ENCODE measurements at places on chromosomes 5 and 9. TPM values are rescaled to one million over a fixed set of nuclear protein-coding genes. Genes with fewer than 3 reads are reported as not detected.

- DNase-seq, result no peak
Measured at GRCh38 chr9:96751815-96752214, 26.1 kb downstream of the ZNF510 start.

Gene PCDHGB1
- total RNA-seq, result 2.7 TPM

DNA sequence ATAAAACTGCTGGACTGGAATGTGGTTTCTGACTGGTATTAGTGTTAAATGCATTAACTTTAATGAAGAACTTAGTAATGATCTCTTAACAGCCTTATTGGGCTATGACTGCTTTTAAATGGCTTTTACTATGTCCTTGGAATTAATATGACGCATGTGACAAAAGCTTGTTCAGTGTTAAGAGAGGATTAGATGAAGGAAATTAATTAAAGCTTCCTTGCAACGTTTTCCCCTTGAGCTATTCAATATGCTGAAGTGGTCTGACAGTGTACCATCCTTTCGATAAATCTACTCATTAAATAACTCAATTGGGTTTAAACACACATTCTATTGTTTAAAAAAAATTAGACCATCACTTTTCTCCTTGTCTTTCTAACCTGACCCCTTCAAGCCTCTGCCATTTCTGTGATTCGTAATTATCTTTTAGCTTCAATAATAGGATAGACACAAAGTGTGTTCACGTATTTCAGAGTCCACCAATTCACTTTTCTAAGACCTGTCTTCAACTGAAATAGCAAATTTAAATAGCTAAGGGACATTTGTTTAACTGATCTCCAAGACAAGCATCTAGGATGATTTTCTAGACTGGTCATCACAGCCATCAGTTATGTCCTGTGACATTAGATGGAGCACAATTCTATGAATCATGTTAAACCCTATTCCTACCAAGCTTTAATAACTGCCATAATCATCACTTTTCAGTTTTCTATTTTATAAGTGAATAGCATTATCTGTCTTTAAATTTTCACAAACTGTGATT, 1258.0 kb upstream of the CDH9 start:
- no peak for DNase-seq

- no peak for DNase-seq
Measured at GRCh38 chr5:108521011-108521700, 139.3 kb upstream of the FBXL17 start.

DNA sequence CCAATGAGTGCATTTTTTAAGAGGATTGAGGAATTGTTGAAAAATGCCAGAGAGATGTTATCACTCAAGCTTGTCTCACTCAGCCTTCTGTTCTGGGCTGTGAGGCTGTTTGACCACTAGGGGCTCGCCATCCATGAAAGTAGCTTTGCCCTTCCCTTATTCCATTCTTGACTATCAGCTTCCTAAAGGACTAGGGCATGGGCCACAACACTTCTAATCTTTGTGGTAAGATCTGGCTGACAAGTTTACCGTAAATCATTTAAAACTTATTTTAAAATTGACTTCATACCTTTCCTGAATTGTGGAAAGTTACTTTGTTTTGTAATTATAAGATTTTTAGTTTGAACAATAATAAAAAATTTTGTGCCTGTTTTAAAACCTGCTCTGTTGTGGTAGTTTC, 49.5 kb downstream of the TJP2 start:
- no peak for DNase-seq

GRCh38 chr5:118554981-118555380, 433.4 kb downstream of the DTWD2 start:
- no peak for DNase-seq

Gene FBXO38
- 50.6 TPM for total RNA-seq

DNA sequence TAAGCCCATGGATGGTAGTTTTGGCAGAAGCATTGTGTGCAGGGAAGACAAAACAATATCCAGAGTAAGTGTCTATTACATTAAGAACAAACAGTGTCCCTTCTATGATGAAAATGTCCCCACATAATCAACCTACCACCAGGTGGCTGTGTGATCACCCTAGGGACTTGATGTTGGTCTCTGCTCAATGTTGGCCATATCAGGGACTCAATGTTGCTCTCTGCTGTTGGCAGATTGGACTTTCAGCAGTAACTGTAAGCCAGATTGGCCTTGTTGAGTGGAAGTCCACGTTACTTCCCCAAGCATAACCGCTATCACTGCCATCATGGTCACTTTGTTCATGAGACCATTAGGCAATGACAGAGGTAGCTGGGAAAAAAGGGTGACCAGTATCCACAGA, 52.8 kb upstream of the PRSS3 start:
- no peak for DNase-seq

GRCh38 chr9:92232190-92232589, 61.3 kb downstream of the IARS1 start:
- no peak for DNase-seq
